ENCODE measurements at places on chromosomes 6 and 20.

DNA sequence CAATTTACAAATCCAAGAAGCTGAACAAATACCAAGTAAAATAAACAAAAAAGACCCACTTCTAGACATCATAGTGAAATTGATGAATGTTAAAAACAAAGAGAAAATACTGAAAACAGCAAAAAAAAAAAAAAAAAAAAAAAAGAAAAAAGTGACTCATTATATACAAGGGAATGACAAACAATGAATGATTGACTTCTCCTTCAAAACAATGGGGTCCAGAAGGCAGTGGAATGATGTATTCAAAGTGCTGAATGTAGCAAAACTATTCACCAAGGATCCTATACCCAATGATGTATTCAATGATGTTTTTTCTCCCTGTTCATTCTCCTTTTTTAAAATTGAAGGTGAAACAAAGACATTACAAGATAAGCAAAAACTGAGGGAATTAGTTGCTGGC lies 650.0 kb downstream of the UTRN start:
- no peak for DNase-seq

DNA sequence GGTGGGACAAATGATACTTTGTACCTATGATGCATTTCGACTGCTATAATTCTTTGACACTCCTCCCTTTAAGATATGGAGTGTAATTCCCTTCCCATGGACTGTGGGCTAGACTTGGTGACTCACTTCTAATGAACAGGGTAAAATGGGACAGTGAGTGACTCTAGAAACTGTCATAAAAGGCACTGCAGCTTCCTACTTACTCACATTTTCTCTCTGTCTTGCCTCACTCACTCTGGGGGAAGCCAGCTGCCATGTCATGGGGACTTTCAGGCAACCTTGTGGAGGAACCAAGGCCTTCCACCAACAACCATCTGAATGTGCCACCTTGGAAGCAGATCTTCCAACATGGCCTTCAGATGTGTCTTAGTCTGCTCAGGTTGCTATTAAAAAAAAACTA lies 12.9 kb upstream of the GFOD1 start:
- DNase-seq = no peak

- DNase-seq = no peak
Observed at GRCh38 chr6:29447670-29448069, 8.6 kb downstream of the OR10C1 start.

GRCh38 chr6:28803337-28803709 lies 120.5 kb downstream of the TRIM27 start:
- no peak for DNase-seq

DNA sequence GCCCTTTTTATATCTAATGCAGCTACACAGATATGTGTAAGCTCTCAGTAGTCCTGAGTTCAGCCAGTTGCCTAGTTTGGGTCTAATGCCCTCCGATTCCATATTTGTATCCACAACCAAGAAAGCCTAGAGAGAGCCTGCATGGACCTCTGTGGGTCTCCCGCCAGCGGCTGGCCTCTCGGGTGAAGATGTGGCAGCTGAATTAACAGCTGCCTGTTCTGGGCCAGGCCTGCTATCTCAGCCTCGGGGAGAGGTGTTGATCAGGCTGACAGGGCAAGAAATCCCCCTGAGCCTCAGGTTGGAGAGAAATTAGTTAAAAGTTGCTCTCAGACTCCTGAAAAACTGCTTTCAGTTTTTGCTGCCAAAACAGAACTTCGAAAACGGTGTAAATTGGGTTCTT lies 19.8 kb downstream of the PTK7 start:
- no peak for DNase-seq

DNA sequence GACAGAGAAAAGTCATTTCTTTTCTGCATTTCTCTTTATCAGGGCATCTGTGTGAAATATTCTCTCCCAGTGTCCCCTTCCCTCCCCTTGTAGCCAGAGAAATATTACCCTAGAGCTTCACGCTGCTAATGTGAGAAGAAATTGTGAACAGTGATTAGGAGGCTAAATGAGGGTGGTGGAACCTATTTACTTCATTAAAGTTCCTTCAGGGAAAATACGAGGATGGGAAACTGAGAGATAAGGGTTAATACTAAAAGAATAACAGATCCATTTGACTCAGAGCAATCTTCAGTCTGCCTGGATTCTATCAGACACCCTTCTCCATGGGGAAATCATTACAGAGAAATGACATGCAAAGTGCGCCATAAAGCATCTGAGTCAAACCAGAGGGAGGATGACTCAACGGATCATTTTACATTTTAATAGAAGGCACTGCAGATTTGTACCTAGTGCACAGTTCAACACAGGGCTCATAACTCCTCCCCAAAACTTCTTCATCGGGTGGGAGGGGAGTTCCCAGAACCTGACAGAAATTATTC lies 131.3 kb downstream of the GJA10 start:
- no peak for DNase-seq

GRCh38 chr20:40294747-40295146 lies 394.3 kb downstream of the MAFB start:
- DNase-seq = no peak

DNA sequence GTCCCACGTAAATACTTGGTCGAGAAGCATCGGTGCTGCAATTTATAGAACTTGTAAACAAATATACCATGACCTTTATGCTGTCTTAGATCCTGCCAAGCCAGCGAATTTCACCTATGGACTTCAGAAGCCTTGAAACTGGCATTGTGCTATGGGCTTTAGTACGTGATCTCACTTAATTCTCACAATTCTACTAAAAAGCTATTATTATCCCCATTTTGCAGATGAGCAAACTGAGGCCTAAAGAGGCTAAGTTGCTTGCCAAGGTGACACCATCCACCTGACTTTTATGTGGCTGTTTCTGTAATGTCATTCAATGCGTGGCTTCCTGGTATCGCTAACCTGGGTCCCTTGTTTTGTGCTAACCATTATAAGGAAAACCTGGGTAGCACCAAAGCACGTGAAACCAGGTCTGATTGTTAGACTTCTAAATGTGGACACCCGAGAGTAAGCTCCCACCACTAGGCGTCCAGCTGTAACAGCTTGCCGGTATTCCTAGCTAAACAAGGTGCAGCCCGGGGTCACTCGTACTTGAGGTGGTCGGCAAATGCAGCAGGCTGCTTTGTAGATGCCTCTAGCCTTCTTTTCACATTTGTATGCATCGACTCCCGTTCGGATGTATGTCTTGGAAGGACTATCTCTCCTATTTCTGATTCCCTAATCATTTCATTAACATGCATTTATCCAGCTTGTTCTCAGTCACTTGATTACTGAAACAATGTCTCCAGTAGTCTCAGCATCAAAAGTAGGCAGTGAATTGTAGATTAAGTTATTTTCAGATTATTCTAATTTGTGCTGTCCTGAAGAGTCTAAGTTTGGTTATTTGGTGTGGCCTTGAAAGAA lies 1.1 kb downstream of the SYNJ2 start:
- no peak for DNase-seq

DNA sequence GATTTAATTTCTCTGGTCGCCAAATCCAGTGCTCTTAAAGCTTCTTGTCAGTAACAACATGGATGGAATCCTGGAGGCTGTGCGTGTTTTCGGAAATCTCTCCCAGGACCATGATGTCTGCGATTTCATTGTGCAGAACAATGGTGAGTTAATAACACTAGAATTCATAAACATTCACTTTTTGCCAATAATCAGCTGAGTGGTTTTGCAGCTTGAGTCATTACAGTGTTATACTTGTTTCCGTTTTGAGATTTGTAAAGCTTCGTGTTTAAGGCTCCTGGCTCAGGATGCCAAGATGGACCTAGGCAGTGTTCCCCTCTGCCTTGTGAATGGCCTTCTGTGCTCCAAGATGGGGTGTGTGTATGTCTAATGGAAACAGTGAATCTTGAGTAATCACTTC lies 113.8 kb downstream of the ARMC2 start:
- DNase-seq = no peak

DNA sequence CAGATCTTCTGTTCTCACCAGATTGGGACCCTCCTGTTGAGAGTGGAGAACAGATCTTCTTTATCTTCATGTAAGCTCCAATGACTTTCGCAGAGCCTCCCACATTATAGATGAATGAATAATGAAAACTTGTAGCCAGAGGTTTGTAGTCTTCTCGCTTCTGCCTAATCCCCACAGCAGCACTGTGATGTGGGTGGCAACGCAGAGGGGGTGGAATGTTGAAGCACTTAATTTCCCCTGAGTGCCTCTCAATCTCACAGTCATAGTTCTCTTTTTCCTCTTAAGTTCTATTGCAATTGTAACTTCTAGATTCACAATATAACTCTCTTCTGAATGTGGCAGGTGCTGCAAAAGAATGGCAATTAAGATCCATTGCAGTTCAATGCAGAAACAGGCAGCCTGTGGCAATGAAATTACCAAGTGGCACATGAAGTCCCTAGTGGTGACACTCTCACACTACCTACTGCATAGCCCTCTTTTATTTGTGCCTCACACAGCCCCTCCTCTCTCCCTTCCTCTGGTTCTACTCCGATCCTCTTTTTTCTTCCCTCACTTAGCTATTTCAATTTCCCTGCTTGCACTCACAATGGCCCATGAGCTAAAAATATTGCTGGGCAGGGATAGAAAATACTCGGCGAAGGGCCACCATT lies 281.9 kb downstream of the UBE3D start:
- DNase-seq = no peak

GRCh38 chr6:150659046-150659763 lies 59.5 kb downstream of the PLEKHG1 start:
- no peak for DNase-seq

DNA sequence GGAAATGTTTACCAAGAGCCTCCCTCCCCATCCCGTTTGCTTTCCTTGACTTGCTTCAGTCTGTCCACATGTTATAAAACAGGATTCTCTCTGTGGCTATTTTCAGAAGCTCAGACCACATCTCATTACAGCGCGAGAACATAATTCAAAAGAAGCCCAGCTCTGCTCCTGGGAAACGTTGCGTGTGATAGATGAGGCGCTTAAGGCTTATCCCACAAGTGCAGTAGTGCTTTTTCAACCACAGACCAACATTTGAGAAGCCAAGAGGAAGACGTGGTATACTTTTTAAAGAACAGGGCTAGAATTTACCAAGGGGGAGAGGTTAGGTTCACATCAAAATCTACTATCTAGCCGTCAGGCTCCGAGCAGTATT lies 239.5 kb downstream of the SLC24A3 start:
- no peak for DNase-seq

- no peak for DNase-seq
Observed at GRCh38 chr20:47148059-47148458, 208.4 kb downstream of the ZMYND8 start.
